ENCODE measurements at places on chromosomes 6 and 20.

DNA sequence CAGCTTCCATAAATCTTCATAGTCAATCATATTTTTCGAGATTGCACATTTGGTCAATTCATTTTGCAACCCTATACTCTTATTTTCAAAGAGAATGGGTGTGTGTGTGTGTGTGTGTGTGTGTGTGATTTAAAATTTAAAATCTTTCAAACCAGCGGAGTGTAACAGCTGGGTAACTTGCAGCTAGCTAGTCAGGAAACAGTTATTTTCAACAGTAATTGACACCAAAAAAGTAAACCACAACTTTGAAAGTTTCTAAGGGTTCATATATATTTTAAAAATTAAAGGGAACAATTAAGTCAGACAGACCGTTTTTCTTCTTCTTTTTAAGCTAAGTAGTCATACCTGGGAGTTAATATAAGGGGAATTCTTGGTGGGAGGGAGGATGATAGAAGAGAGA is 57.0 kb downstream of the PRR18 start:
- DNase-seq = no peak

- peak; percentile 30 for DNase-seq
Observed at GRCh38 chr20:37911838-37912281, 8.9 kb downstream of the VSTM2L start.

DNA sequence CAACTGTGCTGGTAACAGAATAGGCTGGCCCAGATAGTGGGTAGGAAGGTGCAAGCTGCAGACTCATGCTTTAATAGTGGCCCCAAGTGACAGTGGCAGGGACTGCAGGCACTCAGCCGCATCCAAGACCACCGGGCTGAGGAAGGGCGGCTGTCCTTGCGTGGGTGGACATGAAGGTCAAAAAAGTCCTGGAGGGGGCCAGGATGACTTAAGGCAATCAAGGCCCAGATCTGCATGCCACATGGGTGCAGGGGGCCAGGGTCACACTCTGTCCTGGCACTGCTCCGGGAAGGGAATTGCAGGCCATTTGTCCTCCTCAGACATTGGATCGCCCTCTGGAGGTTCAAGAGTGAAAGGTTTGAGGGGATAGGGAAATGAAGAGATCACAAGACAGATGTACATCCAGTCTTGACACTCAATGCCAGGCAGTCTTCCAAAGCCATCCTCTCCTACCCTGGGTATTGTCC is 10.4 kb upstream of the VNN2 start:
- peak; percentile 80 for DNase-seq

GRCh38 chr6:52594221-52594620 is 17.4 kb upstream of the TRAM2 start:
- DNase-seq = no peak

DNA sequence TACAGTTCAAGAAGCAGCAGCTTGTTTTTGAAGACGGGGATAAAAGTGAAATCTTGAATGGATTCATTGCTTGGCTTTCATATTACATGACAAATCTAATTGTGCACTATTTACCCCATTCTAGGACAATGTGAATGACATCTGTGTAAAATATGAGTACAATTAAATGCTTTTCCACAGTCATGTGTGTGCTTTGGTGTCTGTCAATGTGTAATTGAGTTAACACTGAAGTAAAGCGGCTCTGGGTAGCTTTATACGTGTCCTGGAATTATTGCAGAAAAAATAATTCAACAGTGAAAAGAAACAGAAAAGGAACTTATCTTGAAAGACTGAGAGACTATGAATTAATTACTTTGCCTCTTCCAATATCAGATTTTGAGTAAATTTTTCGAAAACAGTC is 233.5 kb upstream of the HS3ST5 start:
- DNase-seq = no peak

DNA sequence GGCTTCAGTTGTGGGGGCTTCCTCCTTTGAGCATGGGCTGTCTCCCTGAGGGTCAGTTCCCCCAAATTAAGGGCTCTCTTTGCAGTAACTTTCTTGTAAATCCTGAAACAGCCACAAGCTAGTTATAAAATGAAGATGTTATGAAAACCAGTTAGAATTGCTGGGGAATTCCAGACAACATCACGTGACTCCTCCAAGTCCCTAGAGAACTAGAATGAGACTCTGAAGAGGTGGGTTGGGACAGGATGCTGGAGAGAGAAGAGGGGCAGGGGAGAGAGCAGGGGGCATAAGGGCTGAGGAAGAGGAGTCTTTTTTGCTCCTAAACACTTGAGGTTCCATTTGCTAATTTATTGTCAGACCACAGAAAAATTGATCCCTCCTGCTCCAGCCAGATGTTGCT is 380.3 kb downstream of the DHX35 start:
- no peak for DNase-seq

DNA sequence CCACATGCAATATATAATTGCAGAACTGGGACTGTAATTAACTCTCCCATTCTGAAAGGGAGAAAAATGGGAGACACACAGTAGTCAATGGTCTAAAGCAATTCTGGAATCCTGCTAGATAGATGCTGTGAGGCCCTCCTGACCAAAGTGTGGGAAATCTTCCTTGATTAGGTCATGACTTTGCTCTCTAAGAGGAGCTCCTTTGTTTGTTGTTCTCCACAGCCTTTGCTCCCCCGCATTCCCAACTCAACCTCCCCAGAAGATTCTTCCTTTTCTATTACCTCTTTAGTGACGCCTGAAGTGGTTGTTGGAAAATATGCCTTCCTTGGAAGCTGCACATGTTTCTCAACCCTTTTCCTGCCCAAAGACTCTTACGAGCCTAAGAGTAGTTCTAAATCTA is 28.8 kb upstream of the LIN28B start:
- DNase-seq = no peak

GRCh38 chr6:153595903-153596302 is 443.1 kb upstream of the OPRM1 start:
- DNase-seq = no peak

GRCh38 chr20:41895241-41896032 is 277.3 kb upstream of the CHD6 start:
- no peak for DNase-seq

- DNase-seq = no peak
Observed at GRCh38 chr6:67887747-67888545, 747.1 kb upstream of the ADGRB3 start.

DNA sequence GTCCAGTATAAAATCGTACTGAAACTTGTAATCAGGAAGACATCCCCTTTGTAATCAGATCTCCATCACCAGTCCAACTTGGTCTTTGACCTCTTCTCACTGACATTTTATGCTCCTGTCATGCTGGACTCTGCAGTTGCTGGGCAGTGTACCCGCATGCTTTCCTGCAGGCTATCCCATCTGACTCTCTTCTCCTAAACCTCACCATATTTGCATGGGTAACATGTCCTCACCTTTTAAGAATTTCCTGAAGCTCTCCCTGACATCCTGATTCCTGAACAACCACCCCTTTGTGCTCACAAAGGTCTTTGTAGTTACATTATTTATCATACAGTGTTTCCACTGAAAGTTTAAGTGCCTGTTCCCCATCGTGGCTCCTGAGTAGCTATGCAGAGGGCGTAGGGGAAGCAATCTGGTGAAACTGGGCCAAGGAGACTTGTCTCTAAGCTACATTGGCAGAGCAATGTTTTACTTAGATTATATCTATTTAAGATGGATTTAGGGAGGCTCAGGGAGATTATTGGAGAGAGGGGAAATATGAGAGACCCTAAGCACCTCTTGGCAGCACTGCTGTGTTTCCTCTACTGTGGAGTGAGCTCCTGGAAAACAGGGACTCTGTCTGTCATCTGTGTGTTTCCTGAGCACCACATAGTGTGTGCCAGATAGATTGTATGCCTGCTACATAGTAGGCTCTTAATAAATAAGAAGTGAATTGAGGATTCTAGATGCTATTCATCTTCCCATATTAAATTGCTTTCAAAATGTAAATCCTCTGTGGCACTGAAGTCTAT is 124.0 kb downstream of the LAMA2 start:
- no peak for DNase-seq

GRCh38 chr6:138088326-138088762 is 18.9 kb downstream of the PERP start:
- DNase-seq = no peak

GRCh38 chr6:113823916-113824315 is 33.2 kb upstream of the MARCKS start:
- DNase-seq = no peak

- DNase-seq = peak; percentile 60
Observed at GRCh38 chr6:75855052-75855451, 106.0 kb downstream of the MYO6 start.

GRCh38 chr6:1611572-1612298 is 2.0 kb downstream of the FOXC1 start:
- DNase-seq = peak; percentile 20

- DNase-seq = peak; percentile 68
Observed at GRCh38 chr20:47220161-47220582, 136.3 kb downstream of the ZMYND8 start.

DNA sequence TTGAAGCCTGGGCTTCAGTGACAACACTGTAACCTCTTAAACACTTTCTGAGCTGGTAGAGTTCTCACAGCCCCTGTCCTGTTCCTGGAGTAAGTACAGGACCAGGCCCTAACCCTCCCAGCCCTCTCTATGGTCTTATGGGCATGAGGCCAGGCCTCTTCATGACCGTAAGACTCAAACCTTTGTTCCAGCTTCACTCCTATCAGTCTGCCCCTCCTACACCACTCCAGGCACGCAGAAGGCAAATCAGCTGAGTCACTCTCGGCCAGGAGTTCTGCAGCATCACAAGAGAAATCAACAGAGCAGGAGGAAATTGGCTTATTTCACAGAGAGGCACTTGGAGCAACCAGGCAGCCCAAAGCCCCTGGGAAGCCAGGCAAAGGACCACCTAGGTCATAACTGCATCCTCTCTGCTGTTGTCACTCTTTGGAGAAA is 25.3 kb upstream of the CHD6 start:
- peak; percentile 88 for DNase-seq

DNA sequence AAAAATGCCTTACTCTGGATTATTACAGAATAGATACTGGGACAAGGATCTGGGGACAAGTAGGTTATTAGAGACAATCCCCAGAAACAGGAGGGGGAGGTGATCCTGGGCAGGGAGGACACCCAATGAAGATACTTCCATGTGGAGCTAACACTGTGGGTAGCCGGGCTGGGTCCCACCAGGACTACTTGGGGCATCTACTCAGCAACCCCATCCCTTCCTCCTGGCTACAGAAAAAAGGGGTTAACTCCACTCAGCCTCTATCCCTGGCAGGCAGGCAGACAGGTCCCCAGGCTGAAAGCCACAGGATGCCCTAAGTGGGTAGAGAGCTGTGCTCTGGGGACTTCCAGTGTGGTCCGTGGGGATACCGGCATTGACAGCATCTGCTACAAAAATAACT is 68.0 kb upstream of the NXT1 start:
- DNase-seq = no peak

- no peak for DNase-seq
Observed at GRCh38 chr6:40692337-40692736, 105.2 kb upstream of the LRFN2 start.

DNA sequence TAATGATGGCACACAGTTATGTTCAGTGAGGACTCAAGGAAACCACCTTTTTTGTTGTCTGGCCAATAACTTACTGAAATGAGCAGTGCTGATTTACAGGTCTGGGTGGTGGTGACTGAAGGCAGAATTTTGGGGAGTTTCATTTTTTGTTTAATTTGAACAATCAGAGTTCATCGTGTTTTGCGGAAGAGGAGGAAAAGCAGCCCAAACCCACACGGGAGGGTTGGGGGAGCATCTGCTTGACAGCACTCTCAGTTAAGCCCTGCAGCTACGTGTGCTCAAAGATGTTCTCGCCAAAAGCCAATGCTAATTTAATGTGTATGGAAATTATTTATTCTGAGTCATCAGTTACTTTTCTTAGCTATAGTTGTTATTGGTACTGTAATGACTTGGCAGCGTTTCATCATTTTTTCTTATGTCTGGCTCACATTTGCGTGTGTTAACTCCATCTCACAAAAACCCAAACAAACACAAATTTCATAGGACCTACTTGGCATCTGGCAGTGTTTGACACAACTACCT is 89.2 kb downstream of the UST start:
- no peak for DNase-seq

GRCh38 chr20:63056236-63057170 is 49.7 kb upstream of the BHLHE23 start:
- peak; percentile 9 for DNase-seq

GRCh38 chr6:168086066-168086465 is 7.1 kb upstream of the FRMD1 start:
- no peak for DNase-seq

- DNase-seq = no peak
Observed at GRCh38 chr6:125781314-125781868, 9.4 kb upstream of the NCOA7 start.

- peak; percentile 19 for DNase-seq
Observed at GRCh38 chr20:44033873-44034272, 119.2 kb downstream of the TOX2 start.

GRCh38 chr6:4615891-4616290 is 160.3 kb upstream of the CDYL start:
- DNase-seq = no peak

DNA sequence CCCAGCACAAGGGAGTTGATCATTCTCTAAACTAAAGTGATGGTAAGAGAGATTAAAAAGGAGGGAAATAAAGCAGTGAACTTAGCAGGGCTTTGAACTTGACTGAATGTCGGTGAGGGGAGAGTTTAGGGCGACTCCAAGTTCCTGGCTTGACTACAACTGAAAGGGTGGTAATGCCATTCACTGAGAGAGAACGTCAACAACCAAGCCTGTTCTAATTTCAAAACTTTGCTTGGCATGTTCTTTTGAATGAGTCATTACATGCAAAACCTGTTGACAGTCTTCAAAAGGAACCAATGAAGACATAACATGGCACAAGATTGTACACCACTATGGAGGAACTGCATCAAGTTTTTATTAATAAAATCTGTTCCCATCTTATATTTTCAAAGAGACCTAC is 10.3 kb upstream of the MYB start:
- no peak for DNase-seq

GRCh38 chr6:19551611-19552010 is 285.6 kb upstream of the ID4 start:
- no peak for DNase-seq

DNA sequence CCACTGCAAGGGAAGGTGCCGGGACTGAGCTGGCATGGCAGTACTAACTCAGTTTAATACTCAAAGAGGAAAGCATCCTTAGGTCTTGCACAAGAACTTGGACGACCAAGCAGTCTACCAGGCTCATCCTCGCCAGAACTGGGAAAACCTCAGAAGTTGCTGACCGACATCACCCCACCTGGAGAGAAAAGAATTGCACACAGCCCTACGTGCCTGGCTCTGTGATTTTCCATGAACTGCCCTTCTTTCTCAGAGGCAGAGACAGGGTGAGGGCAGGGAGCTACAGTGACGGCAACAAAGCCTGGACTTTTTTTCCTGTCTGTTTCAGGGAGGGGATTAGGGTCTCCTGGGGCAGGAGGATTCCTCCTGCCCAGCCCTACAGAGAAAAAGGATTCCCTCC is 8.0 kb downstream of the JAG1 start:
- DNase-seq = no peak

DNA sequence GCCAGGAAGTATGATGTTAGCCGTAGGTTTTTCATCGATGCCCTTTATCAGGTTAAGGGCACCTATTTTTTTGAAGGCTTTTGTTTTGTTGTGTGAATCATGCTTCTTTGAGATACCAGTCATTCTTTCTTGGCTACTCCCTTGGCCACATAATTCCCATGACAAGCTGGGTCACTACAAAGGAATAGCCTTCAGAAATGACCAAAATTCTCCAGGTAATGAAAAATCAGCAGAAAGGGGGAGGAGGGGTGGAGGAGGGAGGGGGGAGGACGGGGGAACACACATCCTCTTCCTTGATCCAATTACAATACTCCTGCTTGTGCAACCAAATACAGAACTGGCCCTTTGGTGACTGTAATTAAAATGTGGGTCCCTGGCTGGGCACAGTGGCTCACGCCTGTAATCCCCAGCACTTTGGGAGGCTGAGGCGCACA is 21.7 kb upstream of the TGM2 start:
- DNase-seq = no peak

Data from hematopoietic multipotent progenitor cell treated with erythropoietin and hydrocortisone succinate and interleukin-3 and kit ligand, for 8 days (in vitro differentiated cells).